ENCODE measurements at places on chromosomes 12 and 14. TPM values are rescaled to one million over a fixed set of nuclear protein-coding genes. Genes with fewer than 3 reads are reported as not detected.

DNA sequence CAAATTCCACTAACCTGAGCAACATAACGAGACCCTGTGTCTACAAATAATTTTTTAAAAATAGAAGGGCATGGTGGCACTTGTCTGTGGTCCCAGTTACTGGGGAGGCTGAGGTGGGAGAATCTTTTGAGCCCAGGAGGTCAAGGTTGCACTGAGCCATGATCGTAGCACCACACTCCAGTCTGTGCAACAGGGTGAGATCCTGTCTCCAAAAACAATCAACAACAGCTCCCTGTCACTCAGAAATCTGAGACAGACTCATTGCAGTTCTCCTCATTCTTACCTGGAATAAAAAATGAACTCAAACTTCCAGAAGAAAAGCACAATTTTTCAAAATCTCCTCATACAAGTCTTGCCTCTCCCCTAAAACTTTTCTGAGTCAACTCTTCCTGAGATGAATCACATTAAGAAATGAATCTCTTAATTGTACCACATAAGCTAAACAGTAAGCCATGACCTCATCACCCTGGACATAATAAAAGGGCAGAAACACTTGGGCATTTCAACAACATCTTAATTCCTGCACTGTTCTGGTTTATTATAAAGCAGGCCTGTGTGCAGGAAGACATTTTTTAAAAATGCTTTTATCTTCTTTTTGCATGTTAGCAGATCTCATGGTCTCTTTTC is 214.3 kb upstream of the CDKN3 start:
- H3K27me3 ChIP-seq = no peaks in the 10 kb centered on the region
- no peak overlapping the region for H3K4me3 ChIP-seq
- no peaks in the 10 kb centered on the region for H3K36me3 ChIP-seq
- peaks cover 26% of the 10 kb centered on the region for H3K4me1 ChIP-seq

DNA sequence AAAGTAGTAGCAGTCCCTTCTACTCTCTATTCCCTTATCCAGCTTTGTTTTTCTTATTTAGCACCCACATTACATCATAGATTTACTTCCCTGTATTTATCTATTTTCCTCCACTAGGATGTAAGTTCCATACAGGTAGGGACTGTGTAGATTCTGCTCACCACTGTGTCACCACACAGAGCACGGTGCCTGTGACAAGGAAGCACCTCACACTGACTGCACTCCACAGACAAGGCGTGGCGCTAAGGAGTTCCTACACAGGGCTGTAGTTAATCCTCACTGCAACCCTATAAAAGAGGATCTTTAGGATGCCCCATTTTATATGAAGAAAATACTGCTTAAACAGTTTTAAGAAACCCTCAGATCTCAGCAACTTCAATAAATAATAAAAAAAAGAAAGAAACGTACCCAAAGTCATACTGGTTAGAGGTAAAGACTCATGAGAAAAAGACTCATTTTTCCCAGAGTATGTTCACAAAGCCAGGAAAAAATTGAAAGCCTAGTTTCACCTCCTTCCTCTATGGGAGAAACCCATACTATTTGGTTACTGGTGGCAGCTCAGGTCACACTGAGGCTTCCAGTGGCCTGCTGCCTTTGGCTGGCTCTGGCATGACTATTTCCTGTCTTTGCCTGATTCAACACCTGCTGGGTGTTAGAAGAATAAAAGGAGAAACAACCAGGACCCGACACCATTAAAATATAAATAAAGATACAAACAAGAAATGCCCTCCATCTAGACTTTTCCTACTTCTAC is 36.9 kb downstream of the RAD9B start:
- H3K4me1 ChIP-seq = peaks cover 29% of the 10 kb centered on the region
- H3K36me3 ChIP-seq = peaks cover 7% of the 10 kb centered on the region
- peak; percentile 9 for DNase-seq
- H3K4me3 ChIP-seq = no peak overlapping the region

DNA sequence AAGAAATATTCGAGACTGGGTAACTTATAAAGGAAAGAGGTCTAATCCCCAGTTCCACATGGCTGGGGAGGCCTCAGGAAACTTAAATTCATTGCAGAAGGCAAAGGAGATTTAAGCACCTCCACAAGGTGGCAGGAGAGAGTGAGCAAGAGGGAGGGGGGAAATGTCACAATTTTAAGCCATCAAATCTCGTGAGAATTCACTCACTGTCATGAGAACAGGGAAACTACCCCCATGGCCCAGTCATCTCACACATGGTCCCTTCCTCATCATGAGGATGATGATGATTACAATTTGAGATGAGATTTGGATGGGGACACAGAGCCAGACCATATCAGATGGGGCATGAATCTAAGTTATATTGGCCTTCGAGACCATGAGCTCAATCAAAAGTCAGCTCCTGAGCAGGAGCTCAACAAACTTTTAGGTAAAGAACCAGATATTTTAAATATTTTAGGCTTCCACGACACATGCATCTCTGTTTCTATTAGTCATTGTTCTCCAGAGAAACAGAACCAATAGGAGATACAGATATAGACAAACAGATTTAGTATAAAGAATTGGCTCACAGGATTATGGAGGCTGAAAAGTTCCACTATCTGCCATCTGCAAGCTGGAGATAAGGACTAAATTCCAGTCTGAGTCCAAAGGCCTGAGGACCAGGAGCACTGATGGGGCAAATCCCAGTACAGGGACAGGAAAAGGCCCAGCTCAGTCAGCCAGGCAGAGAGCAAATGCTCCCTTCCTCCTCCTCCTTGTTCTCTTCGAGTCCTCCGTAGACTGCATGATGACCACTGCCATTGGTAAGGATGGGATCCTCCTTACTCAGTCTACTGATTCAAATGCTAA is 24.9 kb downstream of the DGLUCY start:
- no peak overlapping the region for H3K4me3 ChIP-seq
- no peaks in the 10 kb centered on the region for H3K27me3 ChIP-seq
- H3K4me1 ChIP-seq = peaks cover 22% of the 10 kb centered on the region
- no peak overlapping the region for H3K27ac ChIP-seq
- no peaks in the 10 kb centered on the region for H3K36me3 ChIP-seq

DNA sequence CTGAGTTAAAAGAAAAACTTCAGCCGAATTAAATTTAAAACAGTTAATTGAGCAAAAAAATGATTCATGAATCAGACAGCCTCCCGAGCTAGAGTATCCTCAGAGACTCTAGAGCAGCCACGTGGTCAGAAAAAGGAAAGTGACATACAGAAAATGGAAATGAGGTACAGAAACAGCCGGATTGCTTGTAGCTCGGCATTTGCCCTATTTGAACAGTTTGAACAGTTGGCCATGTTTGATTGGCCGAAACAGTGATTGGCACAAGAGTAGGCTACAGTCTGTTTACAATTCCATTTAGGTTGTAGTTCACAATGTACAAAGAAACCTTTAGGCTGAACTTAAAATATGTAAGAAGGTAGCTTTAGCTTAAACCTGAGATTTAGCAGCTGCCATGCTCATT is 12.9 kb upstream of the OXA1L start:
- no peak overlapping the region for H3K27ac ChIP-seq
- H3K27me3 ChIP-seq = no peaks in the 10 kb centered on the region
- no peak for DNase-seq
- H3K36me3 ChIP-seq = no peaks in the 10 kb centered on the region

DNA sequence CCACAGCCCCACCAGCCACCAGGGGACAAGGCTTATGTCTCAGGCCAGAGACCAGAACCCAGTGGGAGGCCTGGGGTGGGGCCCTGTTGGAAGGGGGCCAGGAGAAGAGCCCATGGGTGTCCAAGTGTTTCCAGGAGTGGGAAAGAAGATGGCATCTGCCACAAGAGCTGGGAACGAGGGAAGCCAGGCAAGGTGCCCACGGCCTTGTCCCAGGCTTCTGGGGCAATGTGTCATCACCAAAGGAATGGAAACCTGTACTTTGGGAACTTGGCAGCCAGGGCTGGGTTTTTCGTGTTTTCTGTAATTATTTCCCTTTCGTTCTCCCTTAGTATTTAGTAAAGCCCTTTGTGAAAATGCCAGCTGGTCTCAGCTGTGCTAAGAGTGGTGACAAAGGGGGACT is 5.3 kb upstream of the PGF start:
- no peaks in the 10 kb centered on the region for H3K36me3 ChIP-seq
- no peak overlapping the region for H3K4me3 ChIP-seq
- no peak overlapping the region for H3K27ac ChIP-seq
- DNase-seq = no peak

DNA sequence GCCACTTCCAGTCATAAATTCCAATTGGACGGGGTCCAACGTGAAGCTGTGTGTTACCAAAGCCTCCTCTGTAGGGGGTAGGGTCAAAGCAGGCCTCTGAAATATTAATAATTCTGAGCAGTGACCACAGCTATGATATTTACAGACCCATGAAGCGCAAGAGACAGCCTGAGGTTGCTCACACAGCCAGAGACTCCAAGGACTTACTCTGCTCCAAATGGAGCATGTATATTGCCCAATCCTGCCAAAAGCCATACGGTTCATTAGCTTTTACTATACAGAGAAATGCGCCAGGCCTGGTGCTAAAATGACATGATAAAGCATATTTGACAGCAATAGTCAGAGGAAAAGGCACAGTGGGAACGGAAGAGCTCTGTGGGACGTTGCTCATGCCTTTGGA is 151.3 kb downstream of the PAH start:
- H3K4me3 ChIP-seq = no peak overlapping the region
- no peaks in the 10 kb centered on the region for H3K36me3 ChIP-seq
- no peak for DNase-seq
- H3K27me3 ChIP-seq = no peaks in the 10 kb centered on the region

DNA sequence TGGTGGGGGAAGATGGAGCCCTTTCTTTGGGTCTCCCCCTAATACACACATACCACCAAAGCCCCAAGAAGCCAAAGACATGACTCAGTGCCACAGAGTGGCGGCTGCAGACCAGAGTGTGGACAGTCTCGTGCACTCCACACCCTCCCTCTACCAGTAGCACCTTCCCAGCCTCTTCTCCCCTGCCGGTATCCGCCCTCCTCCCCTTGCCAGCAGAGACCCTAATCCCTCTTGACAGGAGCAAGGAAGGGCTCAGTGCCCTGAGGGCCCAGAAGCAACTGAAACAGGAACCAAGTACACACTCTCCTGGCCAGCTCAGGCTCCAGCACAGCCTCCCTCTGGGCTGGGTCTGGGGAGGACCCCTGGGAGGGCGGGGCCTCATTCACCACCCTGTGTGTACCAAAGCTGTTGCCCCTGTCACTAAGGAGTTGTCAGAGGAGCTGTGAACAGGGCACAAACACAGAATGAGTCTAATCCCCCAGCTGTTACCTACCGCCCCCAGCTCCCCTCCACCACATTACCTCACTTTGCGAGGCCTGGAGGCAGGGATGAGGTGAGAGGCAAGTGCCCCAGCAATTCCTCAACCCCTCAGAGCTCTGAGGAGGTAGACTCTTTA is 8.2 kb downstream of the SPRYD3 start:
- no peak for DNase-seq
- H3K27me3 ChIP-seq = no peaks in the 10 kb centered on the region
- peaks cover 38% of the 10 kb centered on the region for H3K4me1 ChIP-seq
- peaks cover 15% of the 10 kb centered on the region for H3K36me3 ChIP-seq
- H3K27ac ChIP-seq = no peak overlapping the region
- H3K4me3 ChIP-seq = no peak overlapping the region

GRCh38 chr12:6620137-6620884 is 13.1 kb upstream of the CHD4 start:
- H3K27ac ChIP-seq = no peak overlapping the region
- no peaks in the 10 kb centered on the region for H3K27me3 ChIP-seq
- peak; percentile 79 for DNase-seq

- H3K4me3 ChIP-seq = no peak overlapping the region
- peaks cover 2% of the 10 kb centered on the region for H3K27me3 ChIP-seq
- DNase-seq = no peak
These were observed 4.2 kb downstream of the KRT84 start for GRCh38 chr12:52381206-52381605.

- H3K27ac ChIP-seq = no peak overlapping the region
- no peaks in the 10 kb centered on the region for H3K36me3 ChIP-seq
- H3K27me3 ChIP-seq = no peaks in the 10 kb centered on the region
- DNase-seq = no peak
- H3K4me1 ChIP-seq = no peaks in the 10 kb centered on the region
These were observed 1037.8 kb downstream of the TMEM121 start for GRCh38 chr14:106564058-106564643.

DNA sequence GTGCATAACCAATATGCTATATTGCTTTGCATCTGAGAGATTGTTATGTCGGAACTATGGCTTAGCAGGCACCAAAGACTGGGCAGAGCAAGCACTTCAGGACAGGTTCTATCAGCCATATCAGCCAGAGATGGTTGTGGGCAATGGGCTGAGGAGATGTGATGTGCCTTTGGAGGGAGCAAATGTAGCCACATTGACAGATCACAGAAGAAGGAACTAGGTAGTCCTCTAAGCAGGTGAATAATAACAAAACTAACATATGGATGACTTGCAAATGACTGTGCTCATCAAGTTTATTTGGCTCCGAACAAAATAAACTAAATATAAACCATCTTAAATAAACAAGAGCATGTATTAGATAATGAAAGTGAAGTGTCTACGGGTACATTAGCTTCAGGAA is 291.7 kb downstream of the RMST start:
- no peaks in the 10 kb centered on the region for H3K36me3 ChIP-seq
- H3K27me3 ChIP-seq = no peaks in the 10 kb centered on the region
- H3K4me1 ChIP-seq = no peaks in the 10 kb centered on the region
- no peak overlapping the region for H3K27ac ChIP-seq
- no peak for DNase-seq
- H3K4me3 ChIP-seq = no peak overlapping the region

- no peaks in the 10 kb centered on the region for H3K36me3 ChIP-seq
- H3K27ac ChIP-seq = no peak overlapping the region
- H3K4me3 ChIP-seq = no peak overlapping the region
- H3K4me1 ChIP-seq = no peaks in the 10 kb centered on the region
These were observed 103.7 kb upstream of the PDE3A start for GRCh38 chr12:20264608-20265114.

DNA sequence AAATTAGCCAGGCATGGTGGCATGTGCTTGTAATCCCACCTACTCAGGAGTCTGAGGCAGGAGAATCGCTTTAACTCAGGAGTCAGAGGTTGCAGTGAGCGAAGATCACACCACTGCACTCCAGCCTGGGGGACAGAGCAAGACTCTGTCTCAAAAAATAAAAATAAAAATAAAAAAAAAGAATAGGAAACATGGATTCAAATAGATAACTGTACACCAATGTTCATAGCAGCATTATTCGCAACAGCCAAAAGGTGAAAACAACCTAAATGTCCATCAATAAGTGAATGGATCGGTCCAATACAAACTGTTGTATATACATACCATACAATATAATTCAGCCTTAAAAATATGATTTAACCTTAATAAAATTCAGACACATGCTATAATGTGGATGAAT is 3.1 kb upstream of the RIPK3 start:
- H3K36me3 ChIP-seq = no peaks in the 10 kb centered on the region
- no peak overlapping the region for H3K4me3 ChIP-seq
- no peak for DNase-seq
- H3K27me3 ChIP-seq = peaks cover 9% of the 10 kb centered on the region

The OR6C70 gene
- not detected for total RNA-seq

The ZC2HC1C gene
- 3.6 TPM for total RNA-seq

The CPNE6 gene
- total RNA-seq = not detected

The AKAP6 gene
- 0.88 TPM for total RNA-seq

The MORN3 gene
- total RNA-seq = 0.73 TPM

The HOXC11 gene
- total RNA-seq = not detected

All from endothelial cell of umbilical vein (primary cell).